T-helper 9 cell (primary cell): ENCODE measurements at places on chromosomes 5 and 9.

- DNase-seq: no peak
Measured at GRCh38 chr9:8229226-8229625, 429.6 kb upstream of the DMAC1 start.

- DNase-seq: no peak
Measured at GRCh38 chr9:133320421-133320881, 15.5 kb downstream of the SURF6 start.

DNA sequence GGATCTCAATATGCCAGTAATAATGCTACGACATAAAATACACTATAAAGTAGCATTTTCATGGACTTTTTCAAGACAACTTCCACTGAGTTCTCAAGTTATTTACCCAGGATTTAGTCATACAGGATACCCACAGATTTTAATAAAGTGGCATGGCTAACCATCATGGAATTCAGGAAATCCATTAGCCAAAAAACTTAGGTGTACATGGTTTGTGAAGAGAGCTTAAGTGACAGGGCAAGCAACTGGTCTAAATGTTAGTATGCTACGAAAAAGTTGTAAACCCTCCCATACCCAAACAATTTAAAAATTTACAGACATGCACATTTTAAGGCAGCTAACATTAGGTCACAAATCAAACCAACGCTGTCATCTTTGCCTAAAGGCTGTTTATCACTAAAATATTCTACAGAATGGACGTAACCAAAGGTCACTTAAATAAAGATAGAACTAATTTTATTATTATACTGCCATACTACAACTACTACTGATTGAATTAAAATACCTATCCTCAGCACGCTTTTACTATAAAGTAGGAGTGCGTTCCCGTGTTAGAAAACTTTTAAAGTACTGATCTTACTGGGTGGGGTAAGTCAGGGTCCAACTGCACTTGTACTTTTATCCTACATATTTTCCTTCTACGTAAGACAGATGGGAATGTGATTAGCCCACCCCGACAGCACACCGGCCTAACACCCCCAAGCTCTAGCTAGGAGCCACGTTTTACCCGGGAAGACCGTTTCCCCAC, 1.1 kb downstream of the UBTD2 start:
- no peak for DNase-seq

- no peak for DNase-seq
Measured at GRCh38 chr9:115353681-115354080, 235.7 kb upstream of the TNC start.

DNA sequence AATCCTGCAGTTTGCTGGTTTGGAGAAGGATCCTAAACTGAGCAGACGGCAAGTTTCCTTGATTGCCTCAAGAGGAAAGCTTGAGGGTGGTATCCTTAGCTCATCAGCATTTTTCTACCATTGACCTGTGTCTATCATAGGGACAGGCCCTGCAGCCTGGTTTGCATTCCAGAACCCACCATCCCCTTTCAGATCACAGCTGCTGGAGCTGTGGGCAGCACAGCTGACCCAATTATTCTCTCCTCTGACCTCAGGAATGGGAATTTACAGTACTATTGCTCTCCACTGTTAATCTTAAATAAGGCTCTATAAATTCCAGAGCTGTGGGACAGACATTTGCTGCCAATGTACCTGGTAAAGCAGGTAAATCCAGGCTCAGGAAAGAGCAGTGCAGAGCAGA, 163.0 kb downstream of the SPOCK1 start:
- no peak for DNase-seq

GRCh38 chr5:43156388-43156787, 35.6 kb upstream of the NIM1K start:
- no peak for DNase-seq

DNA sequence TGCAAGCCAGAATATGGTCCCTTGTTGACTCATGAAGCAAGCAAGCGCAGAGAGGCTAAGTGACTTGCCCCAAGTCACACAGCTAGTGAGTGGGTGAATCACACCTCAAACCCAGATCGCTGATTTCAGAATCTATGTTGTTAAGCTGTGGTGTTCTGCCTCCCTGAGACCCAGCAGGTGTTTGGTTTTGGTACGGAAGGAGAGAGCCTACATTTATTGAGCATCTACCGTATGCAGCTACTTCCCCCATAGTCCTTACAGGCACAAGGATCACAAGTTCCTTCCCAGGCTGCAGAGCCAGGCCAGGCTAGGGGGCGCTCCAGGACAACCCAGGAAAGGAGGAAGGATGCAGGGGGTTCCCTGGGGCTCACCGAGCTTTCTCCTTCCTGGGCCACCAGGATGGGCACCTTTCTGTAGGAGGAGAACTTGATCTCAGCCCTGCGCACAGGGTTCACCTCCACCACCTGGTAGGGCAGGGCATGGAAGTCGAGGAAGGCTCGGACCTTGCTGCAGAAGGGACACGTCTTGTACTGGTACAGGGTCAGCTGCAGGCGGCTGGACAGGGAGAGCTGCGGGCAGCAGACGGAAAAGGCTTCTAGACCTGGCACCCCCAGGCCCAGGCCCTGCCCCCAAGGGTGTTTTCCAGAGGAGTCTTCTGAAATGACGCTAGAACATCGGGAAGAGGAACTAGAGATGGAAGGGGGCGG, 2.5 kb downstream of the PTGES2 start:
- DNase-seq: peak; percentile 42

DNA sequence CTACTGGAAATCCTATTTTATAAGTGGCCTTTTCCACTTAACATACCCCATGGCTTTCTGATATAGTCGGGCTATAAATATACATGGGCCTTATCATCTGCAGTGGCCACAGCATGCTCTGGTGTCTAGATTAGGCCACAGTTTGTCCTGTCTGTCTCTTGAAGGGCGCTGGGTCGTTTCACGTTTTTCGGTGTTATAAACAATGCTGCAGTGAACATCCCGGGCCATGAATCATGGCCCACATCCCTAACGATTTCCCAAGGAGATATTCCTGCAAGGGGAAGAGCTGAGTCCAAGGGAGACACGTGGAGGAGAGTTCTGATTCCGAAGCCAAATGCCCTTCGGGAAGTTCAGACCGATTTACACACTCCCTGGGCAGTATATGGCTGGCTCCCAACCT, 8.4 kb downstream of the PLPP7 start:
- no peak for DNase-seq

DNA sequence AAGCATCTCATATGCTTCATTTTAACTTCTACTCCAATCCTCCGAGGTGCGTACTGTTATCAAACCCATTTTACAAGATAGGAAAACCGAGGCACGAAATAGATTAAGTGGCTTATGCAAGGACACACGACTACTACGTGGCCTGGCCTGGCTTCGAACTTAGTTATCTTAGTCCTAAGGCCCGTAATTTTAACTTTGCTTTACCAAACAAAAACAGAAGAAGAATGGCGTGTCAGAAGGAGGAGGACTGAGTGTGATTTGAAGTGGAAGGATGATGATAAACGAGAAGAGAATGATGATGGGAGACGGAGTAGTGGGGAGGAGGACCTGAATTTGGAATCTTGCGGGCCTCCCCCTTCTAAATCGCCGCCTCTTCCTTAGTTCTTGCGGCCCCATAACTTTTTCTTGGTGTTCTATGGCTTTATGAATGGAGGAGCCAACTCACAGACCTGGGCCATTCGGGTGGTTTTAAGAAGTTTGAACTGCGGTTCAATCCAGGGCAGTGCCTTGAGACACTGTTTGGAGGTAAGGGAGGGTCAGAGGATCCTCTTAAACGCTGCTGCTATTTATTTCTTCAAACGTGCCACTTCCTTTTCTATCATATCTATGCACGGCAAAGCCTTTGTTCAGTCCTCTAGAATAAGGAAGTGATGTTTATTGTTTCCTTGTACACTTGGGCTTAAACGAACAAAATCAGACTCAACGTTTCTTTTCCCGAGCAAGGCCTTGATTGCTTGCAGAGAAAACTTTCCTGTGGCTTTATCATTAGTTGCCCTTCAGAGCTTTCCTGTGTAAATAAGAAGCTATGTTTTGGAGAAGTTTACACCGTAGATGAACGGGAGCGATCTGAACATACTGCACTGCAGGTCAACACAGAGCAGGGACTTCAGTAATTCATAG, 795 bp downstream of the CNOT8 start:
- DNase-seq: no peak

GRCh38 chr5:7436521-7436920, 40.6 kb downstream of the ADCY2 start:
- no peak for DNase-seq

DNA sequence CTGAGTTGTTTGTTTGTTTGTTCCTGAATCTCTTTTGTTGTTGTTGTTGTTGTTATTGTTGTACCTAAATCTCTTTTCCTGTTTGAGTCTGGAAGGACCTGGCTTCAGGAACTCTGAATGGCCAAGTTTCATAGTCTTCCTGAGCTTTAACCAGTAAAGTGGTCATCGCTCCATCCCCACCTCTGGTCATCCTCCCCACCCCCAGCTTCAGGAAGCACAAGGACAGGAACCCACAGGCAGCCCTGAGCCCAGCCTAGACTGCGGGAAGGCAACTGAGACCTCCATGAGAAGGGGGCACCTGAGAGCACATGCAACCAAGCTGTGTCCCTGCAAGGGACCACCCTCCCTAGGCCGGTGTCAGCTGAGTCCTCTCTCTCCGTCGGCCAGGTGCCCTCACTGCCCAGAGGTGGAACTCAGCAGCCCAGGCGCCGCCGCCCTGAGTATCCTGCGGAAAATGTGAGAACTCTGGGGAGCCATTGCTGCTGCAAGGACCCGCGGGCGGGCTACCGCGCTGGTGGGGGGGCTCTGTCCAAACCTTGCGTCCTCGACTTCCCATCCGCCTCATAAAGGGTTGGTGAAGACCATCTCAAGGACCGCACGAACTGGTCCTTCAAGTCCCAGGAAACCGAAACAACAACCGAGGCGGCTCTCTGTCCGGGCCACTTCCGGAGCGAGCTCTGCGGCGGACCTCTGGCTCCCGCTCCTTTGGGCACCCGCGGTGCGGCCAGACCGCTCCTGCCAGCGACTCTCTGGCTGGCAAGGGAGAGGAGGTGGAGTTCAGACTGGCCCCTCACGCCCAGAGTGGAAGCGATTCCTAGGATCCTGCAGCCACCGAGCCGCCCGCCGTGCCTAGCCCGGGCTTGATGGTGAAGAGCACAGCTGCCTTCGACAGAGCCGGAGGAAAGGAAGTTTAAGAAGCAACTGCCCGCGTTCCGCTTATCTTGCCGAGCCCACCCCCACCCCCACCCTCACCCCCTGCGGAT, 4.2 kb downstream of the BARX1 start:
- DNase-seq: no peak

- DNase-seq: no peak
Measured at GRCh38 chr9:116162241-116162781, 8.7 kb downstream of the PAPPA start.

DNA sequence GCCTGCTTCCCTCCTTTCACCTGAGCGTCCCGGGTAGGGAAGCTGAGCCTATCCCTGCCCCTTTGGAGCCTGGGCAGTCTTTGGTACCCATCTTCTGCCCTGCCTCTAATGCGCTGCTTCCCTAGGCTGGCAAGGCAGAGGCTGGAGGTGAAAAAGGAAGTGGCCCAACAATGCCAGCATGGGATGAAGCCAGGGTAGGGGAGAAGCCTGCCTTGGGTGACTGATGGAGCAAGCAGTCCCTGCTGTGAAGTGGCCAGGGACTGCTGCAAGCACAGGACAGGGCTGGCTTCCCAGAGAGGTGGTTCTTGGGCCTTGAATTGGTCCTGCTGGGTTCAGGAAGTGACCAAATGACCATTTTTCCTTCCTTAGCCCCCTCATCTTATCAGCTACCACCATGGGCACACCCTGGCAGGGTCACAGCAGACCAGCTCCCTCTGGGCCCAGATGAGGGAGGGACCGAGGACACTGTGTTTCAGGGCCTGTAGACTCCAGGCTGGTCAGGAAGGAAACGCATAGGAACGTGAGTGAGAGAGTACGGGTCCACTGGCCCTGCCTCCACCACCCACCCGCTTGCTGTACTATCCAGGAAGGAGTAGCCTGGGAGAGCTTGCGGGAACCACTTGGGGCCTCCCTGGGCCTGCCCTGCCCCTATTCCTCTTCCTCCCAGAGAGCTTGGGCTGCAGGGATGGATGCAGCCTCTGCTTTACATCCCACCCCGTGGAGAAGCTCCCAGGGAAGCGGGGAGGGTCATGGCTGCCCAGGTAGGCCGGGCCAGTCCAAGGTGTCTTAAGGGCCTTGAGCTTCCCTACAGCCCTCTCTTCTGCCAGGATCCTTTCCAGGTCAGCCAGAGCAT, 102.6 kb downstream of the DAB2IP start:
- no peak for DNase-seq

DNA sequence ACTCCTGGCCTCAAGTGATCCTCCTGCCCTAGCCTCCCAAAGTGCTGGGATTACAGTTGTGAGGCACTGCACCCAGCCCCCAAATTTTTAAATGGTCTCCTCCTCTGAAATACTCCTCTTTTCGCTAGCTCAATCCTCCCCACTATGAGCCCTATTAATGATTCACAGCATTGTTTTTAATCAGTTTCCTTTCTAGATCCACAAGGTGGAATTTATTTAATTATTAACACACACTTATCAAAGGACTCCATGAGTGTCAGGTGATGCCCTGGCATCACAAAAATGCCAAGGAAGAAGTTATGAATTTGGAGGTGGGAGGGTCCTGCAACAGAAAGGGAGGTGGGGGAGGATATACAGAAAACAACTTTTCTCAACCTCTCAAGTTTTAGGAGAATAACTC, 806.5 kb downstream of the PRELID2 start:
- no peak for DNase-seq

DNA sequence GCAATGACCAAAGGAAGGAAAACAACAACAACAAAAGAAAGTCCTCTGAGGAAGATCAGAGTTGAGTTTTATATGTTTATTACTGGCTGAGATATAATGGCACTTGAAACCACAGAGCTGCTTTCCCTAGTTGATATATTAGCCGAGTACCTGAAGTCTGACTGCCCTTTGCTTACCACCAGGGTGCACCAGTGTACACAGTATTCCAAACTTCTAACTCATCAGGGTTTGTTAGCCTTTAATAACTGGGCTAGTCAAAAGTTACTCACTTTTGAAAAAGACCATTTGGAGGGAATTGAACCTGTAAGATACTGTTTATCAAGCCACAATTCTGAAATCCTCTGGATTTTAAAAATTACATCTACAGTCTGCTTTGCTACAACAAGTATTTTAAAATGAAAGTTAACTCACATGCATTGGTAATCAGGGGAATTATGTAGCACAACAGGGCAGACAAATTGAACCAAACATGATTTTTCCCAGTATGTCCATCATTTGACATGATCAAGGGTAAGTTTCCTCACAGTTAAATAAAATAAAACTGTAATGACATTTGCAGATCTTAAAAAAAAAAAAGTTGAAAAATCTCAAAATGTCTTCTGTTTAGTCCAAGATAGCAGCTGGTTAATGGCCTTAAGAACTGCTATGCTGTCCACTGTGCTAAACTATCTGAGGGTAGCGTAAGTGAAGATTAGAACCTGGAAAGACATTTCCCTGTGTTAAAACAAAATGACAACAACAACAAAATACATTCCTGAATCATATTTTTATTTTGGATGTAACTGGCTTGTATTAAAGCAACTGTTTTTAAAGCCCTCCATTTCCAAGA, 57.3 kb upstream of the C6 start:
- no peak for DNase-seq
